ENCODE measurements at places on chromosomes 13 and 19.

- DNase-seq, result no peak
Measured at GRCh38 chr13:93326234-93326811, 99.7 kb downstream of the GPC6 start.

- no peak for DNase-seq
Measured at GRCh38 chr19:924553-925086, 1.2 kb upstream of the ARID3A start.

- peak; percentile 49 for DNase-seq
Measured at GRCh38 chr19:49056101-49056901, 1.2 kb downstream of the CGB7 start.

DNA sequence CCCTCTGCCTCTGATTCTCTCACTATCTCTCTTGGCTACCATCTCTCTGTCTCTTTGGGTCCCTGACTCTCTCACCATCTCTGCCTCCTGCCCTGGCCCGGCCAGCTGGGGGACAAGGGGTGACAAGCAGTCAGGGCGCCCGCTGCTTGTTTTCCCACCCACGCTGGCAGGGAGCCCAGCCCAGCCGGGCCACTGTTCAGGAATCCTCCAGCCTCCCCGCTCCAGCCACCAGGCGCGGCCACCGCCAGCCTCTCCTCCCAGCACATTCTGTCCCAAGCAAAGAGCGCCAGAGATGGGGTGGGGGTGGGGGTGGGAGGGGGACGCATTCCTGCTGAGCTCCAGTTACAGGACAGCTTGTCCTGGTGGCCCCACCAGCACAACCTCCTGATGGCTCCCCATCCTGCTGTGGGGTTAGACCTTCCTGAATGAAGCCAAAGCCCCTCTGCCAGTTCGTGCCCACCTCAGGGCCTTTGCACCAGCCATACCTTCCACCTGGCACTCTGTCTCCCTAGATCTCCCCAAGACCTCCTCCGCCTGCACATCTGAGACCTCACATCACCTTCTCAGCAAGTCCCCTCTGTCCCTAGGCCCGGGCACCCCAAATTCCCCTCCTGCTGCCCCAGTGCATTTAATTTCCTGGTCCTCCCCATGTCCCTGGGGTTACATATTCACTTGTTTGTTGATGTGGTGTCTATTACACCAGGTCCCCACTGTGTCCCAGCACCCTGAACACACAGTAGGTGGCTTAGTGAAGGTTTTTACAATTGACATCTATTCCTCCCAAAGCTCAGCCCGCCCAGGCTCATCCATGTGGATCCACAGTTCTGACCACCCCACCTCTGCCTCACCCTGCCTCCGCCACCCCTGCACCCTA, 12.5 kb downstream of the ARRDC2 start:
- peak; percentile 66 for DNase-seq

DNA sequence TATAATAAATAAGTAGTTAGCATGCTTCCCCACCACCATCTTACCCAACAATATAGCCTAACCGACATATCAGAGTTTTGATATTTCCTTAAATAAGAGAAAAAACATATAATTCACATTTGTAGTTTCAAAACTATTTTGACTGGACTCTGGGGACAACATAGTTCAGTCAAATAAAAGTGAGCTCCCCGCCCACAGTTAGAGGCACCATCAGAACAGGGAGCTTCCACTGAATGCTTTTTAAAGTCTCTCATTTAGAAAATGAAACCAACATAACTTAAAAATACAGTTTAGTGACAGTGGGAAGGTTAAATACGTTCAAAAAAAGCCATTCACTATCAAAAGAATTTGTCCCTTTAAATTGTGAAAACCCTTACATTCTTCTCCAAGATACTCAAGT, 92.8 kb downstream of the EPSTI1 start:
- no peak for DNase-seq

DNA sequence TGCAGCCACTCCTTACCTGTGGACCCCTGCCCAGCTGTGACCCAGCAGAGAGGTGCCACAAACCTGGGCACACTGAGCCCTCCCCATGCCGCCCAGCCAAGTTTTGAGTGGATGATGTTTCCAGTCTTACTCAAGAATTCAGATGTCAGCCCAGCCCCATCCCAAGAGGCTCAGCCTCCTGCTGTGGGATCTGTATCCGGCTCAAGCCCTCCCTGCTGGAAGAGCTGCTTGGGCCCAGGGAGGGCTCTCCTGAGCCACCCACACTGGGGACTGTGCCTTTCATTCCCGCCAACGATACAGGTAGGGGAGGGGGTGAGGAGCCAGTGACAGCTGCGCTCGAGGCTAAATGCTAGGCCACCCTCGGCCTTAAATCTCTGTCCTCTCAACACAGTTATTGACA, 5.9 kb upstream of the SLC7A9 start:
- DNase-seq, result no peak

GRCh38 chr13:78499802-78500201, 103.5 kb downstream of the POU4F1 start:
- no peak for DNase-seq

DNA sequence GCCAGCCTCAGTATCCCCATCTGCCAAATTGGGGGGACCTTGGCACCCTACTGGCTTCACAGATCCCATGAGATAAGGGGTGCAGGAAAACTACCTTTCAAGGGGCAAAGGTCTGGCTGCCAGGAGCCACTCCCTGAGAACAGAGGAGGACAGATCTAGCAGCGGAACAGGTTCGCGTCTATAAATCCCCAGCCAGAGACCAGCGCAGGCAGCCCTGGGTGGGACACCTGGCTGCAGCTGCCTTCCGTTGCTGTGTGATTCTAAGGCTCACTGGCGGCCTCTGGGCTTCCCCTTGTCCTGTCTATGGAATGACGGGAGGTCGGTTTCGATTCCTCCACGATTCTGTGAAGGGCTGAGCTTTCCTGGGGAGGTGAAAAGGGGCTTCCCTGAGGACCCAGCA, 7.3 kb downstream of the RELB start:
- no peak for DNase-seq

DNA sequence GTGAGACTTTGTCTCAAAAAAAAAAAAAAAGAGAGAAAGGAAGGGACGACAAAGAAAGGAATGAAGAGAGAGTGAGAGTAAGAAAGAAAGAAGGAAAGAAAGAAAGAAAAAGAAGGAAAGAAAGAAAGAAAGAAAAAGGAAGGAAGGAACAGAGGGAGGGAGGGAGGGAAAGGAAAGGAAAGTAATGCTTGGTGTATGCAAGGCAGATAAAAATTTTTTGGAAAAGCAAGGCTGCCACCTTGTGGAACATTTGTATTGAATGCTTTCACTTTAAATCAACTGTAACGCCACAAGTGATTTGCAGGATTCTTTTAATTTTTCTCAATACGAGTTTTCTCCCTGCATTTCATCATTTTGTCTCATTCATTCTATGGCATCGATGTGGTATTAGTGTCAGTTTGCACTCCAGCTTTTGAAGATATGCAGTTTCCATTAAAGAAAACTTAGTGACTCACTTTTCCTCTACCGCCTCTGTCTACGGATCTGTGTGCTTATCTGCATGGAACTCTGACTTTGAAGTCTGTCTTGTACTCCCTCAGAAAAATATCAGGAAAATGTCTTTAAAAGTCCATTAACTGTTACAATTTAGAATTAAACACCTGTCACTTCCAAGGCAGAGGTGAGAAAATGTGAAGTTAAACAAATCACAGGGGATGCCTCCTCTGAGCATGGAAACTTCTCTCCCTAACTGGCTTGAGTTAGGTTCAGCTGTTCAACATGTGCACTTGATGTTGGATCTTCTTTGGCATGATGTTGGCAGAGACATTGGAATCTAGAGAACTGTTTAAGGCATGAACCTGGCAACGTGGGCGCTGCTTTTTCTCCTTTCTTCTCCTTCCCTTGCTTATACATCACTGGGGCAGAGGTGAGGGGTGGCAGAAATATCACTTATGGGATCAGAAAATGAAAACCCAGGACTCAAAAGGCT, 20.0 kb upstream of the ZDHHC20 start:
- DNase-seq, result peak; percentile 86

DNA sequence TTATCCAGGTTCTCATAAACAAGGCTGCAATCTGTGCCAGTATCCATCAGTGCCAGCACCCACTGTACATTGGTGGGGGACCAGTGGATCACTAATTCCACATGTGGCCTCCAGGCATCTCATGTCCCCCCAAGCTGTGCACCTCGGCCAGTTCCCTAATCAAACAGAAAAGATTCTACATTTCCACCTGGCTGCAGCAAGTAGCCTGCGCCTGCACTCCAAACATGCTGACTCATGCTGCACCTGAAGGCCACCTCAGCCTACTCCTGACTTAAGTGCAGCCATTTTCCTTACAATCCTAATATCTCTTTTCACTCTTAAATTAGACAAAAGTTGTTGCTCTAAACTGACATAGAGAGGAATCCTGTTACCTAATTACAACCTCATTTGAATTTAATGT, 729.4 kb upstream of the MIR17HG start:
- no peak for DNase-seq

GRCh38 chr19:41910992-41911888, 17.0 kb downstream of the ERFL start:
- DNase-seq, result no peak

DNA sequence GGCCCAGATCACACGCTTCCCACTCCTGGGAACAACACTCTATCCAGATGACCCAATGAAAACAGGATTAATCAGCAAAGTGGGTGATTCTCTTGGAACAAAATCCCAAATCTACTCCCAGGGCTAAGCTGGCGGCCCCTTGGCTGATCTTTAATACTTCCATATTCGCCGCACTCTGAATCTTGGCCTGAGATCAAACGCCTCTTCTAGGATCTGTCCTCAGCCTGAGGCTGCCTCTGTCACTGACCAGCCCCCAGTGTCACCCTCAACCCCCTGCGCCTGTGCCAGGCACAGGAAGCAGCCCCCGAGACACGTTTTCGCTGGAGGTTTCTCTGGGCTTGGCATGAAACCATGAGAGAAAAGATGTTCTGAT, 2.4 kb upstream of the CTXN1 start:
- DNase-seq, result no peak

DNA sequence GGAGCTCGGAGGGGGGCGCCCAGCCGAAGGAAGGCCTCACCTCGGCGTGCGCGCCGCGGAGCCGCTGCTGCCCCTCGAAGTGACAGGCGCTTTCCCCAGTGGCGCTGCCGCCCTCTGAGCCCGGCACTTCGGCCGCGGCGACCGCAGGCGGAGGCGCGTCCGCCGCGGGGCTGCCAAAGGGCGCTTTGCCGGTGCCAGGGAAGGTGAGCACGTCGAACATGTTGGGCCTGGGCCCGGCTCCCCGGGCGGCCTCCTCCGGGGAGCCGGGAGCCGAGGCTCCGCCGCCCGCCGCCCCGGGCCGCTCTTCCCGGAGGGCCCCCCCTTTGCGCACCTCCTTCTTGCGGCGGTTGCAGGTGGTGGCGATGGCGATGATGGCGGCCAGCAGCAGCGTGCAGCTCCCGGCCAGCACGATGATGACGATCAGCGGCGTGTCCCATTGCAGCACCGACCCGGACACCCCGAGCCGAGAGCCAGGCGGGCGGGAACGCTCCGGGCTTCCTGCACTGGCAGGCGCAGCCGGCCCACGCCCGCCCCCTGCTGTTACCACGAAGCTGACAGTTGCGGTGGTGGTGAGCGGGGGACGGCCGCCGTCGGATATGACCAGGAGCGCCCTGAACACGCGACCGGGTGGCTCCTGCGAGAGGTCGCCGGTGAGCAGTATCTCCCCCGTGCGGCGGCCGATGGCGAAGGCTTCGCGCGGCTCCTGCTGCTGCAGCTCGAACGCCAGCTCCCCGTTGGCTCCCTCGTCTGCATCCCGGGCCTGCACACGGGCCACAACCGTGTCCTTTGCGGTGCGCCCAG, 2.5 kb downstream of the PCDH8 start:
- no peak for DNase-seq

Data from cardiac fibroblast (primary cell).